Stimulated activated CD4-positive, alpha-beta T cell treated with anti-CD3 and anti-CD28 coated beads, Interleukin-1b, Interleukin-23, amount 100 ng/mL, for 1 hour (primary cell): ENCODE measurements at places on chromosomes 11 and 22.

- no peak for DNase-seq
These were observed 3.5 kb upstream of the POU2F3 start for GRCh38 chr11:120236169-120237107.

DNA sequence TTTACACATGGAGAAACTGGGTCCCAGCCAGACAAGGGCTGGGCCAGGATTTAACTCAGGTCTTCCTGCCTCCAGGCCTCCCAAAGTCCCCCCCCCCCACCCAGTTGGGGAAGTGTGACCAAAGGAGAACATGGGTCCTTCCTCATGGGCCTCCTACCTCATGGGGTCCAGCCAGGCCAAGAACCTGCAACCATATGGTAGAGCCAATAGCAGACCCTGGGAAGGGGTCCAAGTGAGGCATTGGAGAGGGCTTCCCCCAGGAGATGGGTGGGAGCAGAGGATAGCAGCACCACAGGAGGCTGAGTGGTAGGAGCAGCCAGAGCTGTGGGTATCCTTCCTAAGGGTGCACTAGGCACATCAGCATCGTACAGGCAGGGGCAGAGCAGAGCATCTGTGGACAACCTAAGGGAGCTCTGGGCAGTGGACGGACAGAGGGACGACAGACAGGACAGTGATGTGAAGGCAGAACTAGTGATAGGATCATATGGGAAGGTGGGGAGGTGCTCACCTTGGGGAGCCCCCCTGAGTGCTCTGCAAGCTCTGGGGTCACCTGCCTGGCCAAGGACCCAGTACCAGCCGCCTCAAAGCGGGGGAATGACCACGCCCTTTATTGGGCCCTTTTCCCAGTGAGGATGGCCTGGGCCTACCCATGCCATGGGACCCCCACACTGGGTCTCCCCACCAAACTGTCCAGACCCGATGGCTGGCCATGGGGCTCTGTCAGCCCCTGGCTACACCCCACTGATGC lies 4.5 kb downstream of the ARVCF start:
- DNase-seq: no peak

DNA sequence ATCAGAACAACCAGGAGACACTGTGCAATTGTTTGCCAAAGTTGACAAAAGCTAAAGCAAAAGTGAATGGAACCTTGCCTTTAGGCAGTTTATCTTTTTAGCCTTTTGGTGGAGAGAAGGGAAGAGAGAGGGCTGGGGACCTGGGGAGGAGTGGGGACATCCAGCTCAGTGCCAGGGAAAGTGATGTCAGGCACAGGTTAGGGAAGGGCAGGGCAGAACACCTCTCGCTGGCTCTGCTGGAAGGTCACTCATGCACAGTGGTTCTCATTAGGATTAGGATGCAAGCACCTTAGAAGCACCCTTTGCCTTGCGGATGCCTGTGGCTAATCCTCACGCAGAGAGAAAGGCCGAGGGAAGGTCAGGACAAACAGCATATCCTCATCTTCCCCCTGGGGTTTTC lies 14.3 kb upstream of the LINC01488 start:
- DNase-seq: no peak

DNA sequence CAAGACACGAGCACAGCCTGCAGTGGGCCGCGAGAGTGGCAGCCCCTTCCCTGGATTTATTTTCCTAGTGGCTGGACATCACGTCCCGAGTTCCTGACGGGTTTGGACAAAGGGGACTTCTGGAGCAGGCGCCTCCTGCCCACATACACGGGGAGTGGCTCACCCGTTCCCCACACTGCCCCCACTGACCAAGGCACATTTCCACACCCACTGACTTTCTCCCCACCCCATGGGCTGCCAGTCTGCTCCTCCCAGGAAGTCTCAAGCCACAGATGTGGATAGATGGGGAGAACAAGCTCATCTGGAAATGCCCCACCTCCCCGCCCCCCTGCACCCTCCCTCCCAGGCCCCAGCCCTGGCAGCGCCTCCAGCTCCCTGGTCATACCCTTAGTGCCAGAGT lies 34.0 kb upstream of the FADD start:
- no peak for DNase-seq

- DNase-seq: no peak
These were observed 95.7 kb downstream of the CWC15 start for GRCh38 chr11:94877443-94878200.

DNA sequence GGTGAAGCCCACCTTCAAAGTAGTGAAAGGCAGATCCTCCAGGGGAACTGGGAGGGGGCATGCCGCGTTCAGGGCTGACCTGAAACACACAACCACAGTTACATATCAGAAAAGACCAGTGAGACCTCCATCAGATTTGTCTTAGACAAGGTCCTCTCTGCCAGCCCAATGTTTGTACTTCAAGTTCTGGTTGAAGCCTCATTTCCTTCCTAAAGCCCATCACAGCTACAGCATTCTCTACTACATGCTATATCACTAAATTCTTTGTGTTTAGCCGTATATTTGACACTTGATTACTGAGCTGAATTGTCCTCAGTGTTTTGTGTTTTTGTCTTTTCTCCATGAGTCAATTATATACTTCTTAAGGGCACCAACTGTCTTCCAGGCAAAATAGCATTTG lies 40.1 kb downstream of the PI4KA start:
- no peak for DNase-seq

- no peak for DNase-seq
These were observed 3.9 kb upstream of the PLA2G3 start for GRCh38 chr22:31144223-31144622.

- DNase-seq: no peak
These were observed 43.6 kb downstream of the PPARA start for GRCh38 chr22:46193898-46194310.

GRCh38 chr11:117087446-117087845 lies 10.8 kb downstream of the SIK3 start:
- DNase-seq: no peak

DNA sequence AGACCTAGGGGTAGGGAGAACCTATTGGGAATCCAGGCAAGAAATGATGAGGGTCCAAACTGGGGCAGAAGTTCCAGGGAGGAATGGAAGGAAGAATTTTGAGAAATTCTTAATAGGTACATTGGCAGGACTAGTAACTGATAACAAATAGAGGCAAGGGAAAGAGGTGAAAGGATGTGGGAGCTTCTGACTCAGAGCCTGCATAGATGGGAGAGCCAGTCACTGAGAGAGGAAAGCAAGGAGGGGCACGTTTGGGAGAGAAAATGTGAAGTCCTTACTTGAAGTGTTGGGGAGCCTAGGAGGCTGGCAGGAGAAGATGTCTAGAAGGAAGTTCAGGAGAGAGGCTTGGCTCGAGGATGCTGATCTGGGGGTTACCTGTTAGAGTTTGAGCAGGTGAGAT lies 104.6 kb upstream of the NCAM1 start:
- DNase-seq: no peak

GRCh38 chr11:79371152-79371551 lies 69.7 kb downstream of the TENM4 start:
- DNase-seq: no peak

DNA sequence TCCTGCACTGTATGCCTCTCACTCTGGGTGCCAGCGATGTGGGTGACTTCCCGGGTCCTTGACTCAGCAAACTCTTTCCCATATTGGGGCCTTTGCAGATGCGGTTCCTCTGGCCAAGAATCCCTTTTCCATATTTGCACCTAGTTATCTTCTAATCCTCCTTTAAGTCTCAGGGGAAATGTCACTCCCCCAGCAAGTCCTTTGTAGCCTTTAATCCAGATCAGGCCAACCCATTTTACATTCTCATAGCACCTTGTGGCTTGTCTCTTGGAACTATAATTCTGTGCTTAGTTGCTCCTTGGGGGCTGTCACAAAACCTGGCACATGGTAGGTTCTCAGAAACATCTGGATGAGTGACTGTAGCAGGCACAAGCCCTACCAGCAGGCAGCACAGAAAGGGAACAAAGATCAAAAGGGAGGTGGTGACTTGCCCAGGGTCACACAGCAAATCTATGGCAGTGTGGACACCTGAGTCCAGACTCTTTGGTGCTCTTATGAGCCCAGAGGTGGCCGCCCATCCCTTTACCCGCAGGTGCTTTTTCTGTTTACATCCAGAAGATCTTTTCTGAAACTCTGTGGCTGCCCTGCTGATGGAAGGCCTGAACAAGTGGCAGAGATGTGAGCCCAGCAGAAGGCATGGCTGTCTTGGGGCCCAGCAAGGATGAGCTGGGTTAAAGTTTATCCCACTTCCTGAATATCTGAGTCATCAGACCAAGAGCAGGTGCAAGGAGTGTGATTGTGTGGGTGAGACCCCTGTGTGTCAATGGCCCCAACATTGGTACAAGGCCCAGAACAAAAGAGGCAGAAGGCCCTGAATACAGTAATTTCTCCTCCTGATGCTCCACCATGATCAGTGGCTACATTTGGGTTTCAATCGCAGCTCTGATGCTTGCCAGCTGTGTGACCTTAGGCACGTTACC lies 78.6 kb upstream of the GRK3 start:
- no peak for DNase-seq

- DNase-seq: no peak
These were observed 60.8 kb upstream of the FAM181B start for GRCh38 chr11:82794490-82794889.

DNA sequence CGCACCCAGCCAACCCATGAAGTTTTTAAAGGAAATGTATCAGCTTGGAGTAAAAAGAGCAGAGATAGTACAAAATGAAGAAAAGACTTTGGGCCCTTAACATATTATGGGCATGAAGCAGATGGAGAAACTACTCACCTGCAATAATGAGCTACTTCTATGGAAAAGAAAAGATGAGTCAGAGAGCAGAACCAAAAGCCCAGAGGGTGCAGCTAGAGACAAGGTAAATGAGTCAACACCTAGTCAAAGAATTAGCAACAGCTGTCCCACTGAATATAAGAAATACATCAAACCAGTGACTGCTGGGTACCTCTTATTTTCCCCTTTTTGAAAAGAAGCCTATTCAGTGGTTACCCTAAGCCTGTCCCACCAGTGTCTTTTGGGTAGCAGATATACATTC lies 61.8 kb downstream of the RPL27A start:
- DNase-seq: no peak

- no peak for DNase-seq
These were observed 895 bp downstream of the KLHDC7B start for GRCh38 chr22:50546326-50547262.

GRCh38 chr11:122523846-122524805 lies 131.4 kb upstream of the UBASH3B start:
- DNase-seq: no peak

DNA sequence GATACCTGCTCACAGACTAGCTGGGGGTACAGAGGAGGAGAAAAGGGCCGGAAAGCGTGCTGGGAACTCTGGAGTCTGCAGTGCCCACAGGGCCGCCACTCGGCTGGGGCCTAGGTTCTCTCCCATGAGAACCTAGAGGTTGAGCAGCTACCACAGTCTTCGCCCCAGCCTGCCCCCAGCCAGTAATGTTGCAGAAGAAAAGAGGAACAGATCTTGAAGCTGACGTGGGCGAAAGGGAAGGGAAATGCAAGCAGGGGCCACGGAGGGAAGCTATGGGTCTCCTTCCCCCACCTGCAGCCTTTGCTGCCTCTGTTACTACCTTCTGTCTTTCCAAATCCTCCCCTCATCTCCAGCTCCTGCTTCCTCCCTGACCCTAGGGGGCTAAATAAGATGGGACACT lies 28.8 kb upstream of the P2RY2 start:
- DNase-seq: no peak

DNA sequence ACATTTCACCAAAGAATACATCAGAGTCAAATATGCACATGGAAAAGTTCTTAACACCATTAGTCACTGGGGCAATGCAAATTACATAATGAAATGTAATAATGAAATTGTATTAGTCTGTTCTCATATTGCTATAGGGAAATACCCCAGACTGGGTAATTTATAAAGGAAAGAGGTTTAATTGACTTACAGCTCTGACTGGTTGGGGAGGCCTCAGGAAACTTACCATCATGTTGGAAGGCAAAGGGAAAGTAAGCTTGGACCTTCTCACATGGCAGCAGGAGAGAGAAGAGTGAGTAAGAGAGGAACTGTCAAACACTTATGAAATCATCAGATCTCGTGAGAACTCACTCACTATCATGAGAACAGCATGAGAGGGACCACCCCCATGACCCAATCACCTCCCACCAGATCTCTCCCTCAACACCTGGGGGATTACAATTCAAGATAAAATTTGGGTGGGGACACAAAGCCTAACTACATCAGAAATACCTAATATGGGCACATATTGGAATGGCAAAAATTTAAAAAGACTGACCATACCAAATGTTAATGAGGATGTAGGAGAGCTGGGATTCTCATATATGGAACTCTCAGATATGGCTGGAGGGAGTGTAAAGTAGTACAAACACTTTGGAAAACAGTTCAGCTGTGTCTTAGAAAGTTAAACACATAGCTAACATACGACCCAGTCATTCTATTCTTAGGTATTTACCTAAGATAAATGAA lies 65.1 kb upstream of the CD44 start:
- no peak for DNase-seq

GRCh38 chr11:76601724-76602123 lies 68.8 kb downstream of the LRRC32 start:
- no peak for DNase-seq

GRCh38 chr22:17945888-17946648 lies 78.3 kb downstream of the MICAL3 start:
- DNase-seq: no peak

DNA sequence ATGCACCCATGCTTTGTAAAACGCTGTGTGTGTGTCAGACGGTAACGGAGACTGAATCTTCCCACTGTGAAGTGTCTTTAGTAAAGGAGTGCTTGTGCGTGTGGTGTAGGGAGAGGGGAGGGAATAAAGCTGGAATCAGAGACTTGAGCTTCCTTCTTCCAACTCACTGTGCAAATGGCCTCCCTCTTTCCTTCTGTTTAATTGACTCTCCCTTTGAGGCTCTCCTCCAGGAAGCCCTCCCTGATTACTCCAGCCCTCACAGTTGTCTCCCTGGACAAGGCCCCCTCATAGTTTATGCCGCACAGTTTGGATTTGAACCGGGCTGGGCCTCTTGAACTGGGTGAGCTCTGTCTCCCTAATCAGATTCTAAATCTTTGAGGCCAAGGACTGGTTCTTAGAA lies 23.0 kb upstream of the KCNJ11 start:
- no peak for DNase-seq

GRCh38 chr11:33616552-33616951 lies 84.1 kb downstream of the C11orf91 start:
- DNase-seq: no peak

GRCh38 chr11:62577046-62577714 lies 3.5 kb upstream of the EEF1G start:
- no peak for DNase-seq

- DNase-seq: no peak
These were observed 8.2 kb downstream of the ARHGEF12 start for GRCh38 chr11:120344302-120345004.

GRCh38 chr11:8814923-8815240 lies 96.1 kb upstream of the AKIP1 start:
- no peak for DNase-seq
